T-helper 9 cell (primary cell): ENCODE measurements at places on chromosomes 2 and 18.

DNA sequence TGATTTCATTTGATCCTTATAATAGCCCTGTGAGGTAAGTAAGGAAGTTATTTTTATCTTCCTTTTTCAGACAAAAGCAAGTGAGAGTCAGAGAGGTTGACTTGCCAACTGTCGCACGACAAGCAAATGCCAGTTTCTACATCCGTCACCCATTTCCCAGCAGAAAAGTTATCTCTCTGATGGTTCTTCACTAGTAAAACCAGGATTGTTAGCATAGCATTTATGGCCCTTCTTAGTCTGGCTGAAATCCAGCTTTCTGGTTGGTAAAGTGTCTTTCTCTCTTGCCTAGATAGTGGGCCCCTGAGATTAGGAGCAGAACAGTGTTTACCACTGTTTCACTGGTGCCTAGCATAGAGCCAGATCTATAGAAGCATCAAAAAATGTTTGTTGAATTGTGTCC is 7.1 kb upstream of the XDH start:
- no peak for DNase-seq

DNA sequence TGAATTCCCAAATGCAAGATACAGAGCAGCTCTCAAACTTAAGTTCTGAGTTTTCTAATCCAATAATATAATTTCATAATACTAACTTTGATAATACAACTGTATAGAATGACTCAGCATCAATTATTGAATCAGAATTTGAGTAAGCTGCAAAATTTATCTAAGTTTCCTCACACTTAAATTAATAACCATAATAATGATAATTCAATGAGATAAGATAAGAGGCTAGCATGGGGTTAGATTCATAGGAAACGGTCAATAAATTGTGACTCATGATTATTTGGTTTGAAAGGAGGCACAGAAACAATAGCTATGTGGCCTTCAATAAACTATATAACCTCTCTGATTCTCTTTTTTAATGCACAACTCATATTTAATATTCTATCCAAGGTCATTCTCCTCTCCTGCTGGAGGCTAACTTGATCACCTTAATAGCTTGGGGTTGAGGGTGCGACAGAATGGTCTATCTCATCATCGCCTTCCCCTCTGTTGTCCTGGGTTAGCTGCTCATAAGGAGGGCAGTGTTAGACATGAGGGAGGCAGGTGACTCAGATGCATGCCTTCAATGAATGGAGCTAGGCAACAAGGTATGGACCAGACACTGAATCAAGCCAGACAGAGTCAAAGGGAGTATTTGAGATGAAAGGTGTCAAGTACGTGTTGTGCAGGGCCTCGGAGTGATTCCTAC is 36.2 kb upstream of the BMP10 start:
- DNase-seq: no peak

DNA sequence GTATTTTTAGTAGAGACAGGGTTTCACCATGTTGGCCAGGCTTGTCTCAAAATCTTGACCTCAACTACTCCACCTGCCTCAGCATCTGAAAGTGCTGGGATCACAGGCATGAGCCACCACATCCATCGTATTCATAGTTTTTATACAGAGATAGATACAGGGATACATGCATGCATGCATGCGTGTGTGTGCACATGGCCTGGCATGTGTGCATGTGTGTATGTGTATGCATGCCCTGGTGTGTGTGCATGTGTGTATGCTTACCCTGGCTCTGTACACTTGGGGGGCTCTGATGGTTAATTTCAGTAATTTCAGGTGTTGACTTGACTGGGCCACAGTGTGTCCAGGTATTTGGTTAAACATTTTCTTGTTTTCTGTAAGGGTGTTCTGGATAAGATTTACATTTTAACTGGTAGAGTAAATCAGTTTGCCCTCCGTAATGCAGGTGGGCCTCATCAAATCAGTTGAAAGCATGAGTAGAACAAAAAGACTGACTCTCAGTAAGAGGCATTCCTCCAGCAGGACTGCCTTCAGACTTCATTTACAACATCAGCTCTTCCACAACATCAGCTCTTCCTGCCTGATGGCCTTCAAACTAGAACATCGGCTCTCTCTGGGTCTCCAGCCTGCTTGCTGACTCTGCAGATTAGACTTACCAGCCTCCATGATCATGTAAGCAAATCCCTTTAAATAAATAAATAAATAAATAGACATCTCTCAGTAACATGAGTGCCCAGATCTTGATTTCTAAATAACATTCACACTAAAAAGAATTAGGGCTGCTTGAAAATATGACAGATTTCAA is 30.8 kb downstream of the SESTD1 start:
- DNase-seq: no peak

DNA sequence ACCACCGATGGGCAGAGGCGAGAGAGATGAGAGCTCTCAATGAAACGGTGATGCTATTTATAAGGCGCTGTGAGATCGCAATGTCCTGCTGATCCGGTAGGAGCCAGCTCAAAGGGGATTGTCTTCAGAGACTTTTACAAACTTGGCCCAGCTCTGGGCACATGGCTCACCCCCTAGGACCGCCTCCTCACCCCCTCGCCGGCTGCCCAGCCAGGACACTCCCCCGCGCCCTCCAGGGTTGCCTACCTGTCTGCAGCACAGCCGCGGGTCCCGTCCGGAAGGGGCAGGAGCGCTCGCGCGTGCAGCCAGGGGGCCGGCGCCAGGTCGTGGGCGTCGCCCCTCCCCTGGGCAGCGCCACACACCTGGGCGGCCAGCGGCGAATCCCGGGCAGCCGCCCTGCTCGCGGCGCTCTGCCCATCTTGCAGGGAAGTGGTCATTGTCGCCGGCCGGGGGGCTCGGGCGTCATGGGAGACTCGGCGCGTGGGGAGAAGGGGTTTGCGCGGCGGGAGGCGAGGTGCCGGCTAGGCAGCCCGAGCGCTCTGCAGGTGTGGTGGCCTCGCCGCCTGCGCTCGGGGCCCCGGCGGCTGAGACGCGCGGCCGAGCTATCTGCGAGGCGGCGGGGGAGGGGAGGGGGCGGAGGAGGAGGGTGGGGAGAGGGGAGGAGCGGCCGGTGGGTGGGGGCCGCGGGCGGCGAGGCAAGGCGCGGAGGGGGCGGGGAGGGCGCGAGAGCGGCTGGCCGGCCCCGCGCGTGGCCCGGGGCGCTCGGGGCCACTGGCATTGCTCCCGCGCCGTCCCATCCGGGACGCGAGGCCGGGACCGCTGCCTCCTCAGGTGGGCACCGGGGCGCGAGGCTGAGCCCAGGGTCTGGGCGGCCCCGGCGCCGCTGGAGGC is at the start of gene GRB14:
TSS of gene GRB14 (minus strand) at position 610 of the 891 bp plus-strand sequence. CDS start at position 437, 173 bp downstream.
- no peak for DNase-seq

GRCh38 chr2:12296915-12297314 is 419.8 kb upstream of the TRIB2 start:
- DNase-seq: no peak

- no peak for DNase-seq
These were observed 392.4 kb downstream of the TNS1 start for GRCh38 chr2:217610401-217610814.

DNA sequence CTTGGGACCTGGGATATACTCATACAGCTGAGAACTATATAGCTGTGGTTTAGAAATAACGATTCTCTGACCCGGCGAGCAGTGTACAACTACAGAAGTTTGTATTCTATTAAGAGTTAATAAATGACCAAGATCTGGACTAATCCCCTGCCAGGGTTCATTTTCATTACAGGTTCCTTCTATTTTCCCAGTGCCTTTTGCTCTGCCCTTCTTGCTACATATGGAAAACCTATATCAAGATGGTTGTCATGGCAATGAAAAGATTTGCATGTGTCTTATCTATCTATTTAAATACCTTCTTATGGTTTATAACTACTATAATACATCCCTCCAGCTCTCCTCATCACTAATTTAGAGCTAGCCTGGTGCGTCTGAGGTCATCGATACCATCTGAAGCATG is 965.2 kb downstream of the BCL11A start:
- no peak for DNase-seq

DNA sequence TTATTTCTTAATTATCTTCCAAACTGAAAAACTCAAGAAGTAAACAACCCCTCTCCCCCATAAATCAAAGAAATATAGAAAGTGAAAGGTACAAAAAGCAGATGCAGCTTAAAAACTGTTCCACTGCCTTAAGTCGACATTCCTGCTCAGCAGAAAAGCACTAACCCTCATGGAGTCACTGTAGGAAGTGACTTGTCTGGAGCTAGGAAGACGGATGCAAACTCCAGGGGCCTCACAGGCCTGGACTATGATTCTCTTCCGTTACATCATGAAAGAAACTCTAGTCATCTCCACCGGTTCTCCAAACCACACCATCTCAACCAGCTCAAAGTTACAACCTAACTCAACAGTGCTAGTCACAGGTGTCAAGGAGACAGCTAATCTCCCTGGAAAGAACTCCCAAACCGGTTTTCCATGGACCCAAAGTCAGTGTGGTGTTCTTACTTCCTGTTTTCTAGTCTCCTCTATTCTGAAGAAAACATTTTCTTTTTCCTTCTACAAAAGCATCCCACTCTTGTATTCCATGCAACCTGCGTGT is 128.4 kb downstream of the PIEZO2 start:
- no peak for DNase-seq

GRCh38 chr18:48470484-48471180 is 61.4 kb upstream of the ZBTB7C start:
- no peak for DNase-seq

DNA sequence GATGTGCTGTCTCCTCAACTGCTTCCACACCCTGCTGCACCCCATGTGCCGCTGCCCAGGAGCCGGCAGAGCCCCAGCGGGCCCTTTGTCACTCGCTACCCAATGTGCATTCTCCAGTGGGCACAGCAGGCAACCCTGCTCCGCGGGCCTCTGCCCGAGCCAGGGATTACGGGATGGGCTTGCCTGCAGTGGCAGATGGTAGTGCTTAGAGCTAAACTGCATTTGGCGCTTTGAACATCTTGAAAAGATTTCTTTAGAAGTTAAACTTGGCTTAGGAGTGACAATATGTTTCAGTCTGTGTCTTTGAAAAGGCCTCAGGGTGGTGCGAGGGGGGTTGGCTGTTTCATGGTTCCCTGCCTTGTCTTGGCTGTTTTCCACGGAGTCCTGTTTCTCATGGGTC is 84.0 kb upstream of the BOD1L2 start:
- DNase-seq: no peak

DNA sequence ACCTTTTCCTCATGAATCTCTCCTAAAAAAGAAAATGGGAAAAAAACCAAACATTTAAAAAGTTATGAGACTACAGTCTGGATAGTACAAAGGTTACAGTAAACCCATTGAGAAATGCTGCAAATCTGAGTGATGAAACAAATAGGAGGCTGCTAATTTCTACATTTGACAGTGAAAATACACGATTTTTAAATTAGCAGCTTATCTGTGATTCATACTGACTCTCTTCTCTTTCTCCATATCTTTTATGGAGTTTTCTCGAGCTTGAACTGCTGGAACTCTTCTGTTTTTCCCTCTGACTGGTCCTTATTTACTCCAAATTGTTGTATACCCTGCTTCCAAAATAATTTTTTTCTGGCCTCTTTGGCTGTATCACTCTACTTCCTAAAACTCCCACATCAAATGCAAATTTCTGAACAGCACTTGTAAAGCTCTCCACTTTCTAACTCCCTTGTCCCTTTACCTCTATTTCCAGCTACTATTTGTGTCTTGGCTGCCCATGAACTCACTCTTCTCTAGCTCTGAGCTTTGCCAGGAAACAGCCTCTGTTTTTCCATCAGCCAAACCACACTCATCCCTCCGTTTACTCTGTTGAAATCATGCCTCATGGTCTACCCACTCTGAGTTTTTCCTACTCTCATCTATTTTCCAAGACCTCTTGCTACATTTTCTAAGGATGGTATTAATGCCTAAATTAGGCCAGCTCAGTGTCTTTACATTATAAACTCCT is 73.7 kb downstream of the RBMS1 start:
- no peak for DNase-seq

- no peak for DNase-seq
These were observed 164.3 kb downstream of the RPIA start for GRCh38 chr2:88855620-88856408.

GRCh38 chr2:236553522-236553921 is 16.1 kb upstream of the ACKR3 start:
- DNase-seq: no peak

DNA sequence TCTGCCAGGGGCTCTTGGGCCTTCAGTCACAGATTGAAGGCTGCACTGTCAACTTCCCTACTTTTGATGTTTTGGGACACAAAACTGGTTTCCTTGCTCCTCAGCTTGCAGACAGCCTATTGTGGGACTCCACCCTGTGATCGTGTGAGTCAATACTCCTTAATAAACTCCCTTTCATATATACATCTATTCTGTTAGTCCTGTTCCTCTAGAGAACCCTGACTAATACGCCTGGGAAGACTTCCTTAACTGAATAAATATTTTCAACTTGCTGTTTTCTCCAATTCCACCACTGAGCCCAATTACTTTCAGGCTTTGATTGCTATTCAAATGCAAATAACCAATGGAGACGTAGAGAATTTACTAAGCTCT is 61.4 kb upstream of the CCDC195 start:
- DNase-seq: no peak

GRCh38 chr2:10564876-10565445 is 116.8 kb upstream of the ODC1 start:
- DNase-seq: no peak

DNA sequence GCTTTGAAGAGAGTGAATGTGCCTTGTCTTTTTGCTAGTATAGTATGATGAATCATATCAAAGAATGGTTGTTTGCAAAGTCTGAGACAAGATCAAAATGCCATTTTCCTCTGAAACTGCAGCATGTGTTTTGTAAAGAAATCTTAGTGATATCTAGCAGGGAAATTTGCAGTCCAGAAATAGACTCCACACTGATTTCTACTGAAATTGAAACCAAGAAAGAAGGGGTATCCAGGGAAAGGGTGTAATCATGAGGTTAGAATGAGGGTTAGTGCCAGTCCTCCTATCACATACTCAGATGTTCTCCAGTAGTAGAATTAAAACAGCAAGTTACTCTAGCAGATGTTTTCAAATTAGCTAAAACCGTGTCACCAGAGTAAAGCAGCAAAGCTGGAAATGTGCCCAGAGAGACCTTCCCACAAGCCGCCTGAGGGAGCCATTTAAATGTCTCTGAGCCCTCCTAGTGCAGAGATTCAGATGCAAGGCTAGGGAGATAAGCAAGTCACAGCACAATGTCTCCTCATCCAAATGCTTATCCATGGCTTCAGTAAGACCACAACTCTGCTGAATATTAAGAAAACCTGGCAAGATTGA is 4.9 kb downstream of the DLGAP1 start:
- no peak for DNase-seq
